ENCODE measurements at places on chromosomes 3 and 15.

- DNase-seq = no peak
Measured at GRCh38 chr3:18338827-18339514, 86.2 kb downstream of the SATB1 start.

DNA sequence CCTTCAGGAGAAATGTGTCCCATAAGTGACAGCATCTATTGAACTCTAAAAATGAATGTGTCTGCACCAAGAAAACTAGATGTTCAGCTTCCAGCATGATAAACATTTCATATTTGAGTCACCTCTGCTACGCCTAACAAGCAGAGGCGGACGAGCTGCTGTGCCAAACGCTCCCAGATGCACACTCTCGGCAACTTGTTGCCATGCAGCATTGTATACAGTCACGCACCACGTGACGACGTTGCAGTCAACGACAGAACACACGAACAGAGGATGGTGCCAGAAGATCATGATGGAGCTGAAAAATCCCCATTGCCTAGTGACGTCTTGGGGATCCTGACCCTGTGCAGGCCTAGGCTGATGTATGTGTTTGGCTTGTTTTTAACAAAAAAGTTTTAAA is 137.5 kb downstream of the XXYLT1 start:
- DNase-seq = no peak

DNA sequence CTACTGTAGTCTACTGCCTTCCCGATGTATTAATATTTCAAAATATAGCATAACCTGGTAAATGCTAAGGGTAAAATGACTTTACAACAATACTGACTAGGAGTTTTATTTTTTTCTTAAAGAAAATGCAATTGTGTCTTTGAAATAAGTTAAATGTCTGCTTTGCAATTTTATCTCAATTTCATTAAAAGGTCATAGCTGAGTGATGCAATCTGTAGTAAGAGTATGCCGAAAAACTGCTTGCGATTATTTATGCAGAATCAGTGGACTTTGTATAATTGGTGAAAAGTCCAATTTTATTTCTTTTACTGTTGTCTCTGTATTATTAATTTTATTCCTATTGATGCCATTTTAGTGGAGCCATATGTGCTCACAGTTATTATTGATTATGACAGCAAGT is 1143.6 kb upstream of the EPHA6 start:
- no peak for DNase-seq

DNA sequence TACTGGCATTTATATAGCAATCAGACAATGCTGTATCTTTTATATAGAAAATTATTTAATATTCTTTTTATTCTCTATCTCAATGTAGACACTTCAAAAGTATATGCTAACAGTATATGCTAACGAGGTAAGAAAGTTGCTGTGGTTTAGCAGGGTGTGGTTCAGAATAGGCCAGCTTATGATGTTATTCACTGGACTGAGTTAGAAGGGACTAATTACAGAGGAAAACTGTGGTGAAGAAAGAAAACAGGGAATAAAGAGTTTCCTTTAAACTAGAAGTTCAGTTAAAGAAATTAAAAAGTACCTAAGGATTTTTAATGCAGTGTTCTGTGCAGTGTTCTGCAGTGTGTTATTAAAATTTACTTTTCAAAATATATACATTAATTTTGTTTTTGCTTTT is 59.4 kb downstream of the MYO9A start:
- no peak for DNase-seq

DNA sequence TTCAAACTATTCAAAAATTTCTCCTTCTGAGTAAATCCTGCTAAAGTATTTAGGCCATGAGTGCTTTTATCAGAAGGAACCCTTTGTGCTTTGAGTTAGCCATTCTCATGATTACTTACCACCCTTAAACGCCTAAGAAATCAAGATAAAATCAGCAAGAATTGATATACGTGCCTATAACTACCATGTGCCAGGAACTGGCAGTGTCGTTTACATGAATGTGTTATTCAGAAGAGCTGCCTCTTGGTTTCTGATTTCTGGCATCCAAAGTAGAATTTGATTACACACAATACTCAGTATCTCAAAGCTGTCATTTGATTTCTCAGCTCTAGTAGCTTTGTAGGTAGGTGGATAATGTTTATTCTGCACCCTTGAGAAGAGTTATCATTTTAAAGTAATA is 351.3 kb upstream of the CCDC54 start:
- no peak for DNase-seq

GRCh38 chr3:149239357-149239936 is 17.8 kb upstream of the CP start:
- no peak for DNase-seq

GRCh38 chr3:132623646-132624045 is 26.6 kb downstream of the ACKR4 start:
- no peak for DNase-seq

GRCh38 chr3:13042127-13042701 is 31.0 kb downstream of the IQSEC1 start:
- no peak for DNase-seq

DNA sequence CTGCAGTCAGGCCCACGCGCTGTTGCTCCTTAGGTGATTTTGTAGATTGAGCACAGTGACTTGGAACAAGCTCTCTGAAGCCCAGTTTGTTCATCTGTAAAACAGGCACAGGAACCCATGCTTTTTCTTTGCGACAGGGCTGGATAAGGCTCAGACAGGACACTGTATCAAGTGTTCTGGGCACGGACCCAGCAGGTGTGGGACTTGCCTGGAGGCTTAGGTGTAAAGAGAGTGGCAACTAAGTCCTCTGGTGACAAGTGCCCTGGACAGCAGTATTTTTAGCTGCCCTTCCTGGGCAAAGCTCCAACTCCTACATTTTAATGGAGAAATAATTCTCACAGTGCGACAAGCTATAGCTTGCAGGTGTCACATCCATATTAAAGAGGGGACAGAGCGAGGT is 32.2 kb downstream of the CD276 start:
- no peak for DNase-seq

GRCh38 chr15:83275412-83275811 is 9.1 kb downstream of the BNC1 start:
- DNase-seq = no peak

- DNase-seq = no peak
Measured at GRCh38 chr3:188869628-188870027, 302.1 kb upstream of the TPRG1 start.

DNA sequence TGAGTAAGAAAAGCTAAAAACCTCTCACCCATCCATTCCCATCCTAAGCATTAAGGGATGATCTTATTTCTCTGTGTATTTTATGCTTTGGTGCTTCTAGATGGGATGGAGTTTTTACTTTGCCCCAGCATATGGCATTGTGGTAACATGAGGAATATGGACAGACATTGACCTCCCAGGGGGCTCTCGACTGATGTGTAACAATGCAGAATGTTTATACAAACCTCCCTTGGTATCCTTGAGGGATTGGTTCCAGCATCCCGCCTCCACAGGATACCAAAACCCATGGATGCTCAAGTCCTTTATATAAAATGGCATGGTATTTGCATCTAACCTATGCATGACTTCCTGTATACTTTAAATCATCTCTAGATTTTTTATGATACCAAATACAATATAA is 21.6 kb downstream of the PDIA5 start:
- no peak for DNase-seq

DNA sequence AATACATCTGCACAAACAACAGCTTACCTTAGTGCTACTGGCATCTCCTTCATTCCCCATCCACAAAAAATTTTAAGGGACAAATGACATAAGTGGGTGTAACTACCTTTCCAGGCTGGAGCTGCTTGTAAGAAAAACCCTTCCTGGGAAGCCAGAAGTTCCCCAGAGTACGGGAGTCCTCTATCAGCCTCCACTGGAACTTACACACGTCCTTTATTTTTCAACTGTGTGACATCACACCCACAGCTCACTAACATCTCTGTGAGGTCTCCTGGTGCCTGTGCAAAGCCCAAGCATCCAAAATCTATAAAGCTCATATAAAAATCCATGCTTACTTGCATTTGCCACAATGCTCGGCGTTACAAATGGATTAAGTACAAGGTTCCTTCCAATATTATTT is 27.6 kb downstream of the LRIG1 start:
- DNase-seq = no peak

DNA sequence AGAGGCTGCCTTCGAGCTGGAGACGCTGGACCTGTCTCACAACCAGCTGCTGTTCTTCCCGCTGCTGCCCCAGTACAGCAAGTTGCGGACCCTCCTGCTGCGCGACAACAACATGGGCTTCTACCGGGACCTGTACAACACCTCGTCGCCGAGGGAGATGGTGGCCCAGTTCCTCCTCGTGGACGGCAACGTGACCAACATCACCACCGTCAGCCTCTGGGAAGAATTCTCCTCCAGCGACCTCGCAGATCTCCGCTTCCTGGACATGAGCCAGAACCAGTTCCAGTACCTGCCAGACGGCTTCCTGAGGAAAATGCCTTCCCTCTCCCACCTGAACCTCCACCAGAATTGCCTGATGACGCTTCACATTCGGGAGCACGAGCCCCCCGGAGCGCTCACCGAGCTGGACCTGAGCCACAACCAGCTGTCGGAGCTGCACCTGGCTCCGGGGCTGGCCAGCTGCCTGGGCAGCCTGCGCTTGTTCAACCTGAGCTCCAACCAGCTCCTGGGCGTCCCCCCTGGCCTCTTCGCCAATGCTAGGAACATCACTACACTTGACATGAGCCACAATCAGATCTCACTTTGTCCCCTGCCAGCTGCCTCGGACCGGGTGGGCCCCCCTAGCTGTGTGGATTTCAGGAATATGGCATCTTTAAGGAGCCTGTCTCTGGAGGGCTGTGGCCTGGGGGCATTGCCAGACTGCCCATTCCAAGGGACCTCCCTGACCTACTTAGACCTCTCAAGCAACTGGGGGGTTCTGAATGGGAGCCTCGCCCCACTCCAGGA is 21.1 kb downstream of the NRROS start:
- DNase-seq = no peak

GRCh38 chr15:53539878-53540277 is 219.6 kb downstream of the WDR72 start:
- DNase-seq = no peak

DNA sequence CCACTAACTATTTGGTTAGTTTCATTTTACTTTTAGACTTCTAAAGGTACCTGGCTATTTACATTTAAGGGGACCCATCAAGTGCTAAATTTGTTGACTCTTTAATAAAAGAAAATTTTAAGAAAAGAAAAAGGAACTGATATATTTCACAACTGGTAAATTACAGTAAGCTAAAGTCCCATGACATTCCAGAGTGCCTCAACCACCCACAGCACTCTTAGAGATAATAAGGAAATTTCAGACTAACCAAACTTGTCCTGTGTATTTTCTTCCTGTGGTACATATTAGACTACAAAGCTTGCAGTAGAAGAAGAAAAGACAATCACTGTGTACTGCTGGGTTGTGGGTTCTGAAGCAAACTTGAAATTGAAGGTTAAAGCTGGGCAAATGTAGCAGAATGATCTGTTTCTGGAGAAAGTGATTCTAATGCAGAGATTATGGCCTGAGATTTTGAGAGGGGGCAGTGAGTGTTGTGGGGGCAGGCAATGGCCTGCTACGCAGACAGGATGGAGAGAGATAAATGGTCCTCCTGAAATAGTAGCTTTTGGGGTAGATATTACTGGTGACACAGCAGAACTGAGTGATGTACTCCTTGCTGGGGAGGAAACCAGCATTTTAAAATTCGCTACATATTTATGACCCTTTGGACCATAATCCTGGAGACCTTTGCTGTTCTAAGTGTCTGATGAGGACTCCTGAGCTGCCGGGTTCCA is 24.5 kb upstream of the MFSD1 start:
- DNase-seq = no peak

- no peak for DNase-seq
Measured at GRCh38 chr15:51727141-51727897, 10.1 kb downstream of the LYSMD2 start.

DNA sequence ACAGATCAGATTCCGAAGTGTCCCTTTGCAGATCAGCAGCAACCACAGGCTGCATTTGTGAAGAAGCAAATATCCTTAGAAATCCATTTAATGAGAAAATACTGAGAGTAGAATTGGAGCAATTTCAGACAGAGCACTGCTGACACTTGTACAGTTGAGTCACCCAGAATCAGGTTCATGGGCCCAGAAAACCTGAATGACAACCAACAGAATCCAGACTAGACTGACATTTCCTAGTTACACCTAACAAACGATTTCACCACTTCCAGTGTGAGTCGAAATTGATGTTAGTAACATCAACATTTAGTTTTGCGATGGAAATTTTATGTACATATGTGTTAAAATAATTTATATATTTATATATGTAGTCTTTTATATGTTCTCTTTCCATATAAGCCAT is 16.8 kb downstream of the GABRR3 start:
- DNase-seq = no peak

GRCh38 chr3:184186184-184186901 is at the start of gene ABCF3:
TSS of gene ABCF3 (plus strand) at chr3:184186199. CDS start at chr3:184186208, 9 bp downstream.
- no peak for DNase-seq

DNA sequence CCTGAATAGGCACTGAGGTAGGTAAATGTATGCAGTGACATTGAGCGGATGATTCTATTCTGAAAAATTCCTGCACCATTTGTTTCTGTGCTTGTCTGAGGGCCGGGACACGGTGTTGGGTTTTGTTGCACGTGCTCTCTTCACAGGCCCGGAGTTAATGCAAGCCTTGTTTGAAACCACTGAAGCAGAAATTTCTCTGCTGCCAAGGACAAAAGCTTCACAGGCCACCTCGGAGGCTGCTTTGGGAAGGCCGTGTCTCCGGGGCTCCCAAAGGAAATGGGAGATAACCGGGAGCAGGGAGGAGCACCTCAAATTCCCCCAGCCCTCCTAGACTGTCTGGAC is 179.4 kb downstream of the OPA1 start:
- no peak for DNase-seq

DNA sequence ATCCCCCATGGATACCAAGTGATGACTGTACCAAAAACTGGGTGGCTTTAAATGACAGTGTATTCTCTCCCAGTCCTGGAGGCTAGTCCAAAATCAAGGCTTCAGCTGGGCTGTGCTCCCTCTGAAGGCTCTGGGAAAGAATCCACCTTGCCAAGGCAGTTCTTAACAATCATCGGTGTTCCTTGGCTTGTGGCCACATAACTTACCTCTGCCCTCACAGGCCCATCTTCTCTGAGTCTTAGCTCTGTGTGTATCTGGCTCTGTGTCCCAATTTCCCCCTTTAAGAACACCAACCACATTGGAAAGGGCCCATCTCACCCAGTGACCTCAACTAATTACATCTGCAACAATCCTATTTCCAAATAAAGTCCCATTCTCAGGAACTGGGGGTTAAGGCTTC is 503.0 kb upstream of the PROK2 start:
- no peak for DNase-seq

GRCh38 chr3:9026320-9027045 is 63.2 kb upstream of the RAD18 start:
- no peak for DNase-seq

DNA sequence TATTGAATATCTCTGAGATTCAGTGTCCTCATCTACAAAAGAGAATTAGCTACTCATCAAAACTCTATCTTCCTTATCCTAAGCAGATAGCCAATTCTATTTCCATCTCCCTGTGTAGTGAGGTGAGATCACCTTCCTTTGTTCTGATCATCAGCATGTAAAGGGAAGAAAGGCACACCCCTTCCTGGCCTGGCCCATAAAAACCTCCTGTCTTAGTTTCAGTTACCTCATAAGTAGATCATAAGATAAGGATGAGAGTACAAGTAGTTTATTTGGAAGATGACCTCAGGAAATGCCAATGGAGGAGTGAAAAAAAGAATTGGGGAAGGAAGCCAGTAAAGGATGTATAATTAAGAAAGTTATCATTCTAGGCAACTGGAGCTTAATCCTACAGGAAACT is 114.5 kb upstream of the GADL1 start:
- no peak for DNase-seq

- DNase-seq = no peak
Measured at GRCh38 chr3:15161133-15161532, 44.9 kb upstream of the CAPN7 start.

- no peak for DNase-seq
Measured at GRCh38 chr3:76698136-76698706, 341.7 kb upstream of the ROBO2 start.

- no peak for DNase-seq
Measured at GRCh38 chr3:131796558-131797198, 238.1 kb downstream of the CPNE4 start.
